ENCODE measurements at places on chromosomes 5 and 9.

DNA sequence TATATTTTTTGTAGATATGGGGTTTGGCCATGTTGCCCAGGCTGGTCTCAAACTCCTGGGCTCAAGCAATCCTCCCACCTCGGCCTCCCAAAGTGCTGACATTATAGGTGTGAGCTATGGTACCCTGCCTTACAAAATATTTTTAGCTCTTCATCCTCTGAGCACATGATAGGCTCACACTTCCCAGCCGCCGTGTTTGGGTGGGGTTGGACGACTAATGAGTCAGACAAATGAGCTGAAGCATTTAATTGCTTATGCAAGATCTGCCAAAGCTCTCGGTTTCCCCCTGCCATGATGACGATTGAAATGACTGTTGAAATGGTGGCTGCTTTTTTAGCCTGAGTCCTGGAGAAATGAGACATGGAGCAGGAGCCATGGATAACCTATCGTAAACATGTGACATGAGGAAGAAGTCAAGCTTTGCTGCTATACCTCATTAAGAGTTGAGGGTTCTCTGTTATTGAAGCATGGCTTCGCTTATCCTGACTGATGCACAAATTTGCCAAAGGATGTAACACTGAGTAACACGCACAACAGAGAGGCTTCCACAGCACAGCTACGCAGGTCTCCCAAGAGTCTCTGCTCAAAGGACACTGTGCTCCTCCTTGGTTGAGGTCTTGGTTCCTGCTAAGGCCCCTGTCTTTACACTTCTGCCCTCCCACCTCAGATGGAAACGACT lies 48.2 kb upstream of the GFPT2 start:
- no peak for DNase-seq

GRCh38 chr5:123537256-123537655 lies 25.3 kb downstream of the CSNK1G3 start:
- no peak for DNase-seq

DNA sequence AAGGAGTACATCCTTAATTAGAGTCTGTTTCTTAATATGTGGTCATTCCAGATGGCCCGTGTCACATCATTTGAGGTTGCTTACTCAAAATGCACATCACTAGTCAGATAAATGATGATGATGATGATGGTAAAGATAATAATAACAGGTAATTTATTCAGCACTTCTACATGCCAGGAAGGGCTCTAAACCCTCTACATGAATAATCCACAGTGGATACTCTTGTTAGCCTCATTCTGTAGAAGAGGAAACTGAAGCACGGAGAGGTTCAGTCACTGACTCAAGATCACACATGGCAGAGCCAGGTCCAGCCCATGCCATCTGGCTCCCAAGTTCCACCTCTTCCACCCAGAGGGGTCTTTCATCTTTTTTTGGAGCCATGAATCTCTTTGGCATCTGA lies 11.7 kb downstream of the SH3PXD2B start:
- DNase-seq: no peak

GRCh38 chr5:53084546-53085255 lies 24.9 kb downstream of the MOCS2 start:
- no peak for DNase-seq

GRCh38 chr5:75049456-75050351 lies 2.7 kb downstream of the GCNT4 start:
- DNase-seq: peak; percentile 59

DNA sequence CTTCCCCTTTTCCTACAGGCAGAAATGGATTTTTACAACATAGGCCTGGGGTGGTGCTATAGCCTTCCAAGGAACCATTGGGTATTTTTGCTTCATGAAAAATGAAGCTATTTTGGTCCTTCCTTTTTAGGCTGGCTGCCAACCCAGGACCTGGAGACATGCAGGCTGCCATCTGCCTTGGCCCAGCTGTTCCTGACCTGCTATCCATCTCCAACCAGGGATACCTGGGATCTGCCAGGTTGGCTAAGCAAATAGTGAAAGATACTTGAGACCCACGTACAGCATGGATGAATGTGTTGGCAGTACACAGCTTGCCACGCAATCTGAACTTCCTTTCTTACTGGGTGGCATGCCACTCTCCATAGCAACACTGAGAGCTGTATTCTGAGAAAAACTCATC lies 31.1 kb downstream of the MRPS27 start:
- DNase-seq: no peak
